Stomach (tissue), 19 donors: ENCODE measurements at places on chromosomes 3 and 15. TPM values are rescaled to one million over a fixed set of nuclear protein-coding genes. Genes with fewer than 3 reads are reported as not detected.
A peak's percentile ranks its signal among the peaks of the same experiment; 100 is the strongest.

DNA sequence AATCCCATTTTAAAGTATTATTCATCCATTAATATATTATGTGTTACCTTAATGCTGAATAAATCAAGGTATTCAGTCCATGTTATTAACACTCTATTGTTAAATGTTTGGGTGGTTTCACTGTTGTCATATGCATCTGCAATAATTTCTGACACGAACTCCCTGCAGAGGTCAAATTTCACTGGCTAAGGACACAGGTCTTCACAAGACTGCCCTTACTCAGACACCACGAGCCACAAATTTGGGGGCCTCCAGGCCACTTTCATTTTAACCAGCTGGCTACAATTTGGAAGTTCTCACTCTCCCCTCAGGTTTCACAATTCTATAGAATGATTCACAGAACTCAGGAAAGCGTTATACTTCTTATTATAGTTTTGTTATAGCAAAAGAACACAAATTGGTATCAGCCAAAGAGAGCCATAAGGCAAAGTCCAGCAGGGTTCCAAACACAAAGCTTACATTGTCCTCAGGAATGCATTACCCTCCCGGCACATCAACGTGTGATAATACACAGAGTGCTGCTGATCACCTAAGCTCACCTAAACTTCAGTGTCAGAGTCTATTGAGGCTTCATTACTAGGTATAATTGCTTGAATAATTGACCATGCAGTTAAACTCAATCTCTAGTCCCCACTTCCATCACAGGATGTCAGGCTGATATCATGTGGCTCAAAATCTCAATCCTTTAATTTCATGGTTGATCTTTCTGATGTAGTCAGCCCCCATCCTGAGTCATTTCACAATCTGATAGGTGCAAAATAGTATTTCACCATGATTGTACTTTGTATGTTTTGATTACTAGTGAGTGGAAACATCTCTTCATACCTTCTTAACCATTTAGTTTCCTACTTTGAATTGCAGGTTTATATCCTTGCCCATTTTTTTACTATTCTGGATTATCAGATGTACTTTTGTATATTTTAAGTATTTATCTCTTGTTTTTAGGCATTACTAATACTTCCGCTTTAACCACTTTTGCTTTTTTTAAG lies 441.4 kb upstream of the AGTR1 start:
- DNase-seq = peak; percentile 17

DNA sequence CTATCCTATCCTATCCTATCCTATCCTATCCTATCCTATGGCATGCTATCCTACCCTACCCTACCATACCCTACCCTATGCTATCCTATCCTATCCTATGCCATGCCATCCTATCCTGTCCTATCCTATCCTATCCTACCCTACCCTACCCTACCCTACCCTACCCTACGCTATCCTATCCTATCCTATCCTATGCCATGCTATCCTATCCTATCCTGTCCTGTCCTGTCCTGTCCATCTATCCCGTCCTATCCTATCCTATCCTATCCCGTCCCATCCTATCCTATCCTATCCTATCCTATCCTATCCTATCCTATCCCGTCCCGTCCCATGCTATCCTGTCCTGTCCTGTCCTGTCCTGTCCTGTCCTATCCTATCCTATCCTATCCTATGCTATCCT lies 57.4 kb downstream of the SLC6A11 start:
- no peak for DNase-seq

GRAMD2A gene
- polyA plus RNA-seq = 0.80 TPM

- no peak for DNase-seq
Observed at GRCh38 chr15:63185206-63185605, 4.2 kb upstream of the RAB8B start.

ZNF502 gene
- 1.9 TPM for polyA plus RNA-seq

GRCh38 chr15:68633231-68634121 lies 54.7 kb downstream of the CORO2B start:
- DNase-seq = no peak

TRPM1 gene
- polyA plus RNA-seq = 0.15 TPM

GRCh38 chr3:13078163-13078905 lies 5.1 kb upstream of the IQSEC1 start:
- no peak for DNase-seq

DNA sequence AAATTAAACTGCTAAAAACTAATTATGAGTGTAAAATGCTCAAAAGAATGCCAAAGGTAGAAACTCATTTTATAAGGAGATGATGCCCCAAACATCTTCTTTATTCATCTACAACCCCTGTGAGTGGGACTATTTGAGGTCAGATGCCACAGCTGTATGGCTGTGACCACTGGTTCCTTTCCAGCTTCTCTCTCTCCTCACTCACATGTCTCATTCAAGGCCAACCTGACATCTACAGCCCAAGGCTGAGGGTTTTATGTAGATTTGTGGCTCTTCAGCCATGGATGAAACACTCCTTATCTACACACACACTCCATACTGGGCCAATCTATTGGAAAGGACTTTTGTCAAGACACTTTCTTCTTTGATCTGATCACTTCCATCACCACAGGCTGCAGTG lies 231.3 kb downstream of the KCNMB2 start:
- no peak for DNase-seq

NOP10 gene
- polyA plus RNA-seq = 268 TPM
